ENCODE measurements at places on chromosomes 2 and 18. TPM values are rescaled to one million over a fixed set of nuclear protein-coding genes. Genes with fewer than 3 reads are reported as not detected.
A peak's percentile ranks its signal among the peaks of the same experiment; 100 is the strongest.

The BMP10 gene
- not detected for total RNA-seq

The ALPI gene
- 50.9 TPM for total RNA-seq

The RALB gene
- 75.7 TPM for total RNA-seq

The ZAP70 gene
- 2.6 TPM for total RNA-seq

The MOCOS gene
- 3.5 TPM for total RNA-seq

- H3K4me1 ChIP-seq: peaks cover 17% of the 10 kb centered on the region
- no peaks in the 10 kb centered on the region for H3K27me3 ChIP-seq
- H3K4me3 ChIP-seq: no peak overlapping the region
- no peak for DNase-seq
- H3K27ac ChIP-seq: no peak overlapping the region
- no peaks in the 10 kb centered on the region for H3K36me3 ChIP-seq
Measured at GRCh38 chr18:46422552-46423055, 234.4 kb downstream of the LOXHD1 start.

DNA sequence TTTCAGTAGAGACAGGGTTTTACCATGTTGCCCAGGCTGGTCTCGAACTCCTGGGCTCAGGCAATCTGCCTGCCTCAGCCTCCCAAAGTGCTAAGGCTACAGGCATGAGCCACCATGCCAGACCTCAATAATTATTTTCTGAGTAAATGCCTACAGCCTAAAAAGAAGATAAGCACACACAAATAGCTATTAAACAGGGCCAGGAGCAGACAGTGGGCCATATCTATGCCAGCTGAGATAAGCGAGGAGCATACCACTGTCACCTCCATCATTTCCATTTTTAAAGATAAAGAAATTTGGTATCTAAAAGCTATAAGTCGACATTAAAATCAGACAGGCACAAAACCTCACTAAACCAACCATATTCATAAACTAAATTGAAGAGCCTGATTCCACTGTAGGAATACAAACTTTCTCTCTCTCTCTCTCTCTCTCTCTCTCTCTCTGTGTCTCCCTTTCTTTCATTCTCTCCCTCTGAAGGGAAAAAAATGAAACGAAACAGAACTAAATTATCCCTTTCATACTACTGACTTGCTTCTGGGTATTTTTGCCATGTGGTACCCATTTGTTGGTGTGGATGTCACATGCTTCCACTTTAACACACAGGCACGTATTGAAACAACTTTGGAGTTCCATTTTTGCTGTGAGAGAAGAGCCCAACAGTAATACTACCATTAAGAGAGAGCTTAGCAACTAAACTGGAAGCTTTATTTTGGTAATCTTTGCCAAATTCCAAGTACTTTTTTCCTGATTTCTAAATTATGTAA lies 51.0 kb downstream of the FARSB start:
- H3K36me3 ChIP-seq: peaks cover 2% of the 10 kb centered on the region
- H3K4me3 ChIP-seq: no peak overlapping the region
- DNase-seq: no peak
- H3K27ac ChIP-seq: no peak overlapping the region
- H3K27me3 ChIP-seq: no peaks in the 10 kb centered on the region

GRCh38 chr2:26668041-26668440 lies 24.5 kb upstream of the KCNK3 start:
- H3K27me3 ChIP-seq: peaks cover 8% of the 10 kb centered on the region
- H3K27ac ChIP-seq: no peak overlapping the region
- H3K36me3 ChIP-seq: no peaks in the 10 kb centered on the region

DNA sequence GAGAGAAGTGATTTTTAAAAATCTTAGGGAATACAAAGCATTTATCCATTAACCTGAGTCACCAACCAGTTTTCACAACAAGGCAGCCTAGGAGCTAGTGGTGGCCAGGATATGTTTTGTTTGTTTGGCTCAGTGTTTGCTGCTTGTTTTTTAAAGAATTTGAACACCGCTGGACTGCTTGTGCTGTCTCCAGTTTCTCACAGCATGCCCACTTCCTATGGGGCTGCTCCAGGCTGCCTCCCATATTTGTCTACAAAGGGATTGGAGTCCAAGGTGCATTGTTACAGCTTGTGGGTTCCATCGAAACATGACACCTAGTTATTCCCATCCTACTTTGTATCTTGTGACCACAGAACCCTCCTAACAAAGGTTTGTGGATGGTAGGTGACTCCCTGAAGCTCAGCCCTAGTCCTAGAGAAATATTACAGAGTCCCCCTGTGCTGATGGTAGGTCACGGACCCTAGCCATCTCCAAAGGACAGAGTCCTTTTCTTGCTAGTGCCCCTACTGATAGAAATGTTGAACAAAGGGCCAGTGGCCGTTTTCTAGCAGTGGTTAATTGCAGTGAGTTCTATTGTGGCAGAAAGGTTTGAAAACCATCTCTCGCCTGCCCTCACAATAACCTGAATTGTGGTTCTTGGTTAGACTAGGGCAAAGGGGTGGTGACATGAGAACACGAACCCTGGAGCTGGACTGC lies 23.2 kb downstream of the GPR39 start:
- H3K4me1 ChIP-seq: no peaks in the 10 kb centered on the region
- DNase-seq: no peak
- no peak overlapping the region for H3K27ac ChIP-seq
- H3K36me3 ChIP-seq: no peaks in the 10 kb centered on the region
- no peaks in the 10 kb centered on the region for H3K27me3 ChIP-seq

- H3K4me3 ChIP-seq: no peak overlapping the region
- H3K27me3 ChIP-seq: no peaks in the 10 kb centered on the region
- H3K36me3 ChIP-seq: no peaks in the 10 kb centered on the region
- no peaks in the 10 kb centered on the region for H3K4me1 ChIP-seq
Measured at GRCh38 chr2:234771176-234771575, 180.6 kb upstream of the SH3BP4 start.

- no peaks in the 10 kb centered on the region for H3K4me1 ChIP-seq
- no peak overlapping the region for H3K27ac ChIP-seq
- H3K4me3 ChIP-seq: no peak overlapping the region
- DNase-seq: no peak
- no peaks in the 10 kb centered on the region for H3K27me3 ChIP-seq
- no peaks in the 10 kb centered on the region for H3K36me3 ChIP-seq
Measured at GRCh38 chr2:213121690-213122089, 29.7 kb downstream of the IKZF2 start.

GRCh38 chr2:233542507-233542906 lies 24.1 kb downstream of the USP40 start:
- H3K4me3 ChIP-seq: no peak overlapping the region
- peaks cover 11% of the 10 kb centered on the region for H3K4me1 ChIP-seq
- no peak overlapping the region for H3K27ac ChIP-seq

- H3K36me3 ChIP-seq: no peaks in the 10 kb centered on the region
- H3K27ac ChIP-seq: no peak overlapping the region
- no peaks in the 10 kb centered on the region for H3K27me3 ChIP-seq
- H3K4me1 ChIP-seq: no peaks in the 10 kb centered on the region
Measured at GRCh38 chr2:210559182-210559581, 2.8 kb downstream of the CPS1 start.

- no peaks in the 10 kb centered on the region for H3K36me3 ChIP-seq
- H3K27ac ChIP-seq: no peak overlapping the region
- no peaks in the 10 kb centered on the region for H3K27me3 ChIP-seq
- H3K4me3 ChIP-seq: no peak overlapping the region
- H3K4me1 ChIP-seq: no peaks in the 10 kb centered on the region
Measured at GRCh38 chr2:13968811-13969210, 663.7 kb upstream of the LRATD1 start.

DNA sequence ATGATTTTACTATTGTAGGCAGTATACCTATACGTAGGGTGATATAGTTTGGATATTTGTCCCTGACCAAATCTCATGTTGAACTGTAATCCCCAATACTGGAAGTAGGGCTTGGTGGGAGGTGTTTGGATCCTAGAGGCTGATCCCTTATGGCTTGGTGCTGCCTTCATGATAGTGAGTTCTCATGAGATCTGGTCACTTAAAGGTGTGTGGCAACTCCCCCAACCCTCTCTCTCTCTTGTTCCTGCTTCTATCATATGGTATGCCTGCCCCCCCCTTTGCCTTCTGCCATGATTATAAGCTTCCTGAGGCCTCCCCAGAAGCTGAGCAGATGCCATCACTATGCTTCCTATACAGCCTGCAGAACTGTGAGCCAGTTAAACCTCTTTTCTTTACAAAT lies 1.7 kb upstream of the SERPINB10 start:
- DNase-seq: no peak
- no peaks in the 10 kb centered on the region for H3K36me3 ChIP-seq
- H3K4me3 ChIP-seq: no peak overlapping the region
- H3K27me3 ChIP-seq: no peaks in the 10 kb centered on the region

GRCh38 chr18:45312555-45313126 lies 302.6 kb upstream of the SLC14A2 start:
- H3K36me3 ChIP-seq: no peaks in the 10 kb centered on the region
- H3K4me1 ChIP-seq: no peaks in the 10 kb centered on the region
- no peak overlapping the region for H3K4me3 ChIP-seq
- no peak for DNase-seq
- H3K27ac ChIP-seq: no peak overlapping the region

DNA sequence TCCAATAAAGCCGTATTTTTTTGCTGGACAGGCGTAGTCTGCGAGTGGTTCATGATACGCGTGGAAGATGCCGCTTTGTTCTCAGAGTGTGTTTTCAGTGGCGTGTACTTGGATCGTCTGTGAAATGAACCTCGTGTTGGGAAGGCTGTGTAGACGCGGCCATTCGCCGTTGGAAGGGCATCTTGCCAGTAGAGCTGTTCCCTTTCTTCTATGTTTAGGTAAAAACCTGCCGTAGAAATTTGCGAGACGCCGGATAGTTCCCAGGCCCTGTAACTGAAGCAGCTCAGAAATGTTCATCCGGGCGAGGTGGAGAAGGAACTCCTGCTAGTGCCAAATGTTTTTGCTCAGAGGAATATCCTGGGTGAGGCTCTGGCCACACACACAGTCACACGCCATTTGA lies 133.6 kb downstream of the NFATC1 start:
- H3K27ac ChIP-seq: no peak overlapping the region
- H3K27me3 ChIP-seq: peaks cover 9% of the 10 kb centered on the region
- no peak overlapping the region for H3K4me3 ChIP-seq
- DNase-seq: peak; percentile 3
- H3K4me1 ChIP-seq: peaks cover 5% of the 10 kb centered on the region
- no peaks in the 10 kb centered on the region for H3K36me3 ChIP-seq

- H3K4me1 ChIP-seq: no peaks in the 10 kb centered on the region
- no peaks in the 10 kb centered on the region for H3K36me3 ChIP-seq
- H3K27me3 ChIP-seq: no peaks in the 10 kb centered on the region
- no peak overlapping the region for H3K27ac ChIP-seq
- no peak overlapping the region for H3K4me3 ChIP-seq
Measured at GRCh38 chr2:75582840-75583239, 22.1 kb upstream of the EVA1A start.

DNA sequence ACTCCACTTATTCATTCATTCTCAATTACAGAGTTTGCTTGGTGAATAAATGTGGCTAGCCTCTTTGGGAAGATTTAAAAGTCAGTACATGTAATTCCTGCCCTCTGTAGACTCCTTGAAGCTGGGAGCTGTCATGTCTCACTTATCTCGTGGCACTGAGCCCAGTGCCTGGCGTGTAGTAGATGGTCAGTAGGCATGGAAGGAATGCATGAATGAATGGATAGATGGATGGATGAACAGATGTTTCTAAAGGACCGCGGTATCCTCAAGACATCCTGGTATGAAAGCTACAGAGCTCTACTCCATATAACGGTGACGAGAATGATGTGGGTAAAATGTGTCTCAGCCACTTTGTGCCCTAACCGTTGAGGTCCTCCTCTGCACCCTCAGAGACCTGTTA lies 83.0 kb downstream of the MARCO start:
- no peaks in the 10 kb centered on the region for H3K36me3 ChIP-seq
- H3K4me1 ChIP-seq: no peaks in the 10 kb centered on the region
- no peak for DNase-seq
- no peak overlapping the region for H3K4me3 ChIP-seq

DNA sequence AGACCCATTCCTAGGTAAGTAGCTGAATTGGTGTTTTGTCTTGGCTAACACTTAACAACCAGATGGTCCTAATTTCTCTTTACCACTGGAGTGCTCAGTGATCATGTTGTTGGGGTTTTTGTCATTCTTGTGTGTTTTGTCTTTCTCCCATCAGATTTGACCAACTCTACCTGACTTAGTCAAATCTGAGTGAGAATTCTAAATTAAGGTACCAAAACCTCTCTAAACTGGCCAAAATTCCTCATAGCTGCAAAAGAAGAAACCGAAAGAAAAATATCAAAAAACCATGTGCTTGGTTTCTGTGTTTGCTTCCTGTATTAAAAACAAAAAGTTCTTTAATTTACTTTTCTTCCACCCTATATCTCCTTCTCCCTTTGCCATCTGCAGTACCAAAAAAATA lies 350.7 kb upstream of the SPHKAP start:
- no peak for DNase-seq
- H3K4me3 ChIP-seq: no peak overlapping the region
- H3K4me1 ChIP-seq: no peaks in the 10 kb centered on the region
- no peaks in the 10 kb centered on the region for H3K36me3 ChIP-seq
- no peaks in the 10 kb centered on the region for H3K27me3 ChIP-seq

- H3K27ac ChIP-seq: no peak overlapping the region
- H3K4me1 ChIP-seq: no peaks in the 10 kb centered on the region
- no peak overlapping the region for H3K4me3 ChIP-seq
- H3K27me3 ChIP-seq: no peaks in the 10 kb centered on the region
- no peak for DNase-seq
Measured at GRCh38 chr18:66895631-66896030, 291.7 kb upstream of the CDH19 start.

GRCh38 chr2:112626604-112627059 lies 19.1 kb upstream of the SLC20A1 start:
- H3K27me3 ChIP-seq: peaks cover 3% of the 10 kb centered on the region
- no peak overlapping the region for H3K4me3 ChIP-seq
- peak overlapping the region; percentile 55 for H3K27ac ChIP-seq
- H3K4me1 ChIP-seq: peaks cover 31% of the 10 kb centered on the region
- DNase-seq: peak; percentile 60
- no peaks in the 10 kb centered on the region for H3K36me3 ChIP-seq

DNA sequence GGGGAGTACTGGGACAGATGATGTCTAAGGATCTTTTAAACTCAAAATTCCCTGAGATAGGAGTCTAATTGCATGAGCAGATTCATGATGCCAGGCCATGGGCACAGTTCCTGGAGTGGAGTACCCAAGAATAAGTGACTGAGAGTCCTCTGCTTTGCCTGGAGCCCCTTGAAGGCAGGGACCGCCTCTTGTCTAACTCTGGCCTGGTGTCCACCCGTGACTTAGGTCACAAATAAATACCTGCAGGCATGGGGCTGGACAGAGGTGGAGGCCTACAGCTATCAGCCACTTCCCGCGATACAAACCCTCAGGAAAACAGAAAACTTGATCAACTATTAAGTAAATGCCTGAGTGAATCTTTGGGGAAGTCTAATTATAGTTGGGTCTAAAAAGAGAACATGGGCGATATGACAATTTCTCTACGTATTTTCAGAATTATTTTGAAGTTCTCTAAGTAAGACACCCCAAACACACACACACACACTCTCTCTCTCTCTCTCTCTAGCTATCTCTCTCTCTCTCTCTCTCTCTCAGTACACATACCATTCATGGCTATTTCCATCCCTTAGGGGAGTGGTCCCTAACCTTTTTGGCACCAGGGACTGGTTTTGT lies 1.8 kb upstream of the WIPF1 start:
- peak overlapping the region; percentile 43 for H3K27ac ChIP-seq
- H3K27me3 ChIP-seq: no peaks in the 10 kb centered on the region
- no peak for DNase-seq
- peaks cover 39% of the 10 kb centered on the region for H3K4me1 ChIP-seq
- H3K36me3 ChIP-seq: no peaks in the 10 kb centered on the region
- no peak overlapping the region for H3K4me3 ChIP-seq
